Activated T-cell treated with anti-CD3 and anti-CD28 coated beads, Interleukin-2, amount 50 U/mL, for 1 hour (primary cell): ENCODE measurements at places on chromosomes 6 and 20.

- DNase-seq: no peak
Observed at GRCh38 chr6:166084951-166085350, 82.7 kb downstream of the TBXT start.

GRCh38 chr6:89413006-89413400 is 930 bp upstream of the RRAGD start:
- DNase-seq: no peak

- DNase-seq: no peak
Observed at GRCh38 chr6:82906489-82906888, 159.2 kb downstream of the UBE3D start.

- no peak for DNase-seq
Observed at GRCh38 chr6:11414176-11414963, 123.2 kb upstream of the TMEM170B start.

- DNase-seq: no peak
Observed at GRCh38 chr6:129731428-129731827, 21.5 kb upstream of the ARHGAP18 start.

GRCh38 chr6:106125925-106126435 is 39.8 kb downstream of the PRDM1 start:
- no peak for DNase-seq

GRCh38 chr20:63150391-63150898 is 65.5 kb downstream of the YTHDF1 start:
- DNase-seq: no peak
